ENCODE measurements at places on chromosomes 2 and 18.

- DNase-seq = no peak
Measured at GRCh38 chr2:159613651-159614285, 2.6 kb downstream of the BAZ2B start.

- no peak for DNase-seq
Measured at GRCh38 chr2:238398577-238398976, 28.1 kb upstream of the ASB1 start.

GRCh38 chr18:46629361-46629760, 27.7 kb downstream of the LOXHD1 start:
- no peak for DNase-seq

GRCh38 chr2:199223791-199224190, 233.9 kb downstream of the SATB2 start:
- DNase-seq = no peak

- no peak for DNase-seq
Measured at GRCh38 chr18:68033466-68033865, 516.9 kb upstream of the DSEL start.

DNA sequence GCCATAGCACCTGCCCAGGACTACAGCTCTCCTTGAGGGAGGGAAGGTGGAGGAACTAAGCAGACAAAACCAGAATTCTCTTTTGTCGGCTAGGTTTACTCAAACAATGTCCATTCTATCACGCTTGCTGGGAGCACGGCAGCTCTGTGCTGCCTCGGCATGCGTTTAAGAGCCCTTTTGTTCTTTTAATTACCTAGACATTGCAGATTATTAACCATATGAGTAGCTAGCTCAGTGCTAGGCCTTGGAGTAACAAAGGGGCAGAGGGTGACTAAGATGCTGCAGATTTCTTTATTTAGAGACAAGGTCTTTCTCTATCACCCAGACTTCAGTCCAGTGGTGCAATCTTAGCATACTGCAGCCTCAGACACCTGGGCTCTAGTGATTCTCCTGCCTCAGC, 11.1 kb downstream of the MSGN1 start:
- DNase-seq = no peak

DNA sequence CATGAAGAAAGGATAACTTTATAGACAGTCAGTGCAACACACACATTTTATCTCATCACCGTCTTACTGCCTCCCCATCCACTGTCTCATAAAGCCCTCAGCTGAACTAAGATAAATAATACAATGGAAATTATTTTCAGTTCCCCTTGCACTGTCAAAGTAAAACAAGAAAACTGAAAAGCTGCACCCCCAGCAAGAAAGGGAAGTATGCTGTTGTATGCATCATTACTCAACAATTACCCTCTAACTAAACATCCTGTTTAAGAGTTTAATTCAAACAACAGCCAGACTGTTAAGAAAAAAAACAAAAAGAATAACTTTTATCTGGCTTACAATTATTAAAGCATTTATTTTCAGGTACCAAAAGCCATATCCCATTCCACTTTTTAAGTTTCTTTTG, 25.0 kb downstream of the MPPE1 start:
- DNase-seq = no peak

- DNase-seq = no peak
Measured at GRCh38 chr2:159938395-159938794, 124.0 kb downstream of the PLA2R1 start.

- DNase-seq = no peak
Measured at GRCh38 chr2:133407341-133407740, 160.9 kb downstream of the NCKAP5 start.

DNA sequence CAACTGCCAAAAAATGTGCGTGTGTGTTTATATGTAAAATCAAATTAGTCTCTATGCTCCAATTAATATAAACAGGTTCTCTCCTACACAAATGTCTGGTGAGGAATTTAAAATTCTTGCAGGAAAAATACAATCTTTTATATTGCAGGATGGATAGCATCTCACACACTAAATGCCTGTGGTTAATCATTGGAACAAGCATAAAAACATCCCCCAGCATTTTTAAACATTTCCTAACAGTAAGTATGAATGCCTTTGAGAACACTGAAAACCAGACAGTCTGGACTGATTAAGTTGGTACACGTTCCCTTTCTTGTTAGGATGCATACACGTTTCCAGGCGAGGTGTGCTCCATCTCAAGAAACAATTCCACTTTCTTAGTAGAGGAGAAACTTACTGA, 29.9 kb upstream of the PDE1A start:
- DNase-seq = no peak

DNA sequence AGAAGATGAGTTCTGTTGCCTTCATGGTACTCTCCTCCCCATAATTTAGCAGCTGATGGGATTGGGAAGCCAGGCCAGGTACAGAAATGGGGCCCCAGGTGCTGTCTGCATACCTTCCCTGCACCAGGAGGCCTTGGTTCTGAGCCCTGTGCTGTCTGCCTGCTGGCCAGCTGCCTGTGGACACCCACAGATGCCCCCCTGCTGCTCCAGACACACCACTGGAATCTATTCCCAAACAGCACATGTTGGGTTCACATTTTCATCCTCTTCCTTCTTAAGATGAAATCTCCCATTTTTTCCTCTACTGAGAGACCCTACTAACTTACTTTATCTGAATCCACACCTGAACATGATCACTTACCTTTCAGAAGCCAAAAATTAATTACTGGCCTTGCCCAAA, 152.0 kb upstream of the CCDC68 start:
- DNase-seq = no peak

- DNase-seq = no peak
Measured at GRCh38 chr2:71360434-71360975, 28.9 kb downstream of the ZNF638 start.

DNA sequence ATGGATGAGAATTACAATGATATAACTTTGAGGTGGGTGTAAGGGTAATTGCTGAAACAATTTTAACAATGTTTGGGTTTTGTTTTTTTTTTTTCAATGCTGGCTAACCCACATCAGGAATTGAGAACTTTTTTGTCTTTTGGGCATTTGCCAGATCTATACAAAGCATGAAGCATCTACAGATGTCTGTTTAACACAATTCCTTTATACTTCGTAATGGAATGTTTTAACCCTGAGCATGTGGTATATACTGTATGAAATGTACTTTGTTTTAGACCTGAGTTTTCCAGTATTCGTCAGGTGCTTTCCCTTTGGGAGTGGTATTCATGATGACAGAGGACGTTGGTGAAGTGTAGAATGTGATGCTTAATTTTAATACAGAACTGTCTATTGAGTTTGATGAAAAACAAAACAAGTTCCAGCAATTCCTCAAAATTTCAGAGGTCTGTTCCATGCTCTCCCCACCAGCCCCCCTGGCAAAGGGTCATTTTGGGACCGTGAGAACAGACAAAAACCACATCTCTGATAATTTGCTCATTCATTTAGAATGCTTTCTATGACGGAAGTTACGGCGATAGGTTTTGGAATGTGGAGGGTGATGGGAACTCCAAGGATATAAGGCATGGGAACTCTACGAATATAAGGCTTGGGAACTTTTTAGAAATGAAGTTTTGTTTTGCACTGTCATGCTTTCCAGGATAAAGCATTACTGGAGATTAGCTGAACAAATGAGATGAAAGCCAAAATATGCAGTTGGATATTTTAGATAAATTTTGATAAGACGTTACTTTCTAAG, 14.1 kb downstream of the LIMS1 start:
- DNase-seq = no peak

DNA sequence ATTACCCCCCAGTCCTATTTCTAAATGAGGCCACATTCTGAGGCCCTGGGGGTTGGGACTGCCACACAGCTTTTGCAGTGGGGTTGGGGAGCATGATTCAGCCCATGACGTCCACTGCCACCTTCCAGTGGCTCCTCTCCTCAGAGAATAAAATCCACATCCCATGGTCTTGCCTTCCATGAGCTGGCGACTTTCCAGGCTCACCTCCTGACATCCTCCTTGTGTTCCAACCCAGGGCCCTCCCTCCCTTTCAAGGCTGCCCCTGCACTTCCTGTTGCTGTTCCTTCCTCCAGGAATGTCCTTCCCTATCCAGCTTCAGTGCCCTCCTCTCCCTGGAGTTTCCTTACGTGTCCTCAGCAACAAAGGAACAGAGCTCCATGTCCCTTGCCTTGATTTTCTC, 187.3 kb upstream of the ID2 start:
- no peak for DNase-seq

All from CD4-positive, alpha-beta T cell treated with Interleukin-10 for 1 hour (primary cell).